ENCODE measurements at places on chromosomes 3 and 15.

GRCh38 chr15:100311154-100311625 is 30.6 kb downstream of the ADAMTS17 start:
- DNase-seq: no peak

- no peak for DNase-seq
Measured at GRCh38 chr15:94403331-94403730, 172.0 kb downstream of the MCTP2 start.

DNA sequence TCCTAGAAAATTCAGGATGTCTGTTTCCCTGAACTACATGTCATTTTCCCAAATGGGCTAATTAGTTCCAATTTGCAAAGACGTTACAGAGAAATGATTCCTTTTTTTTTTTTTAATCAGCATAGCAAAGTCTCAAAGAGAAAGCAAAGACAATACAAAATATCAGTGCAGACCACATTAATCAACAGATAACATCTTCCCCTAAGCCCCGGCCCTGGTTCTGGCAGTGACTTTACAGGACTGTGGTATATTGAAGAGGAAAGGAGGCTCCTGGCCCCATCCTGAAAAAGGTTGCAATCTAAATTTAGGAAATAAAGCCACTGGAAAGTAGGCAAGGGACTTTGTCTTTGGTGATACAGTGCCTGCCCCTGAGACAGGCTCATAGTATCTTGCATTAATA is 836.5 kb downstream of the NTRK3 start:
- DNase-seq: no peak

DNA sequence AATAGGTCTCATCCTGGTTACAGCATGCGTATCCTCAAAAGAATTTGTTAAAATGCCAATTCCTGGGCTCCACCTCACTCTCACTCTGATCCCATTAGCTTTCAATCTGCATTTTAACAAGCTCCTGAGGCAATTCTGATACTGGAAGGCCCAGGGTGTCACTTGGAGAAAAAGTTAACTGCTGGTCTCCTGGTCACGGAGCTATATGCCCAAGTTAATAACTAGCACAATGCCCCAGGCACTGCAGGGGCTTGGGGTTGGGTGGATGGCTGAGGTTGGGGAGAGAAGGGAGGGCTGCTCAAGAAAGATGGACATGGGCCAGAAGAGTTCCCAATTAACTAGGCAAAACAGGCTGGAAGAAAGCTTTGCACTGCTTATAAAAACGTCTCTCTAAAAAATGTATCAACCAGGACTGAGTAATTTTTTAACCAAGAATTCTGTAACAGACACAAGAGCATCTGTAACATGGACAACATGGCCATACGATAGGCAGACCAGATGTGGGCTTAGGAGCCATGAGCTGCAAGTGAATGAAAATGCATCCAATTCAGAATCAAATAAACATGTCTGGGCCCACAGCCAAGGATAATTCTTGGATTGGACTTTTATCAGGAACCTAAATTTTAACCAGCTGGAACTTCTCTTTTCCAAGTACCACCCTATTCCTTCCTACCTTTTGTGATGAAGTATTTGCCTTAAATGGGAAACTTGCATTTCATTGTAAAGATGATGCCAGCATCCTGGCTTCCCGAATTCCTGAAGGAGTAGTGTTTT is 4.2 kb downstream of the IL17RD start:
- DNase-seq: no peak

DNA sequence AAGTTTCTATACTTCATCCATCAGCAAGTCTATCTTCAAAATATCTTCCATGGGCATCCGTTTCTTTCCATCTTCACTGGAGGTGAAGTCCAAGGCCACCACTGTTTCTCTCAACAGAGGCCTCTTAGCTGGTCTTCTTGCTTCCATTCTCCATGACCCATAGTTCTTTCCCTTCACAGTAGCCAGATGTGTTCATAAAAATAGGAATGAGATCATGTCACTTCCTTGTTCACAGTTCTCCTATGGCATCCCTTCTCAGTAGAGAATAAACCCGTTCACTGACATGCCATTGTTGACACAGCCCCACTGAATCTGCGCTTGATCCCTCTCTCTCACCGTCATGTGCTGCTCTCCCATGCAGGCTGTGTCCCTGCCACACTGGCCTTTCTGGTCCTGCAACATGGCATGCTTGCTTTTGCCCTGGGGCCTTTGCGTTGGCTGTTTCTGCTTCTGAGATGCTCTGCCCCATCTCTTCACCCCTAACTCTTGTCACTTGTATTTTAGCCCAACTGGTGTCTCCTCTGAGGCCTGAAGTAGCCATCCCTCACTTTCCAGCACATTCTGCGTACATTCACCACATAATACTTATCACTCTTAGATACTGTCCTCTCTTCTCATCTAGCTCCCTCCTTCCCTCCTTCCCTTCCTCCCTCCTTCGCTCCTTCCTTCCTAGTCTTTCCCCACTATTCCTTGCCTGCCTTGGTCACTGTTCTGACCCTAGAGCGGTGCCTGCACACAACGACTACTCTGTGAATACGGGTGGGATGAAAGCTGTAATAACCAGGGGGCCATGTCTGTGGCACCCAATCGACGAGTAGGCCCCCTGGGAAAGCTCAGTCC is 42.0 kb downstream of the STARD5 start:
- DNase-seq: no peak

GRCh38 chr3:176765382-176765900 is 431.8 kb downstream of the TBL1XR1 start:
- DNase-seq: no peak

- DNase-seq: no peak
Measured at GRCh38 chr3:183854318-183855035, 29.1 kb upstream of the MAP6D1 start.

DNA sequence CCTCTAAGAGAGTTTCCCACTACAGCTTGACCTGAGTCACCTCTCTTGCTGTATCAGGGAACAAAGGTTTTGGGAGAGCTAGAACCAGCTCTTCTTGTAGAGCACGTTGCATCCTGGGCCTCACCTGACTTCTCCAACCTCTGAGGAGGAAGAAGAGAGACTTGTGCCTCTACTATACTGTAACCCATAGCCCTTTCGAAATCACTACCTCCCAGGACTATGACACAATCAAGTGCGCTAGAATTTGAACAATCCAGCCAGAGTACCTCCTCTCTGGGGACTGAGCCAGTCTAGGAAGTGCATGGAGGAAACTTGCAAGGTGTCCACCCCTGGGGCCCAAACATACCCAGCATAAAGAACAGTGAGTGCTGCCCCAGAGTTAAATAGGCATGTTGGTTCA is 192.8 kb upstream of the BHLHE40 start:
- DNase-seq: no peak

- DNase-seq: no peak
Measured at GRCh38 chr3:124156866-124157712, 165.2 kb upstream of the ROPN1 start.

DNA sequence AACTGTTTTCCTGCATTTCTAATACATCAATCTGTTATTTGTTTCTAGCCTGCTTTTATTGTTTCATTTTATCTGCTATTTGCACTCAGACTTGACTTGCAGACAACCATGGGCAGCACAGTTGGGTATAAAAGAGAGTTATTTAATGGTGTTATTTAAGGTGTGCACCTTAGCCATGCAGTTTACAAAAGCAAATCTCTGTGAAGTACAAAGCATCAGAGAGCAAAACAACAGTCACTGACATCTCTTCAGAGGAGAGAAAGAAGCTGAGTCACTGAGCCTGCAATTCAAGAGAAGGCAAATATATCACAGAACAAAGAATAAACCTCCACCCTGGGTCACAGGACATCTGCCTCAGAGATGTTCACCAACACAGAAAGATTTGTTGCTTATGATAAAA is 255.9 kb upstream of the ICE2 start:
- DNase-seq: no peak

- no peak for DNase-seq
Measured at GRCh38 chr3:172319595-172319994, 128.7 kb downstream of the GHSR start.

DNA sequence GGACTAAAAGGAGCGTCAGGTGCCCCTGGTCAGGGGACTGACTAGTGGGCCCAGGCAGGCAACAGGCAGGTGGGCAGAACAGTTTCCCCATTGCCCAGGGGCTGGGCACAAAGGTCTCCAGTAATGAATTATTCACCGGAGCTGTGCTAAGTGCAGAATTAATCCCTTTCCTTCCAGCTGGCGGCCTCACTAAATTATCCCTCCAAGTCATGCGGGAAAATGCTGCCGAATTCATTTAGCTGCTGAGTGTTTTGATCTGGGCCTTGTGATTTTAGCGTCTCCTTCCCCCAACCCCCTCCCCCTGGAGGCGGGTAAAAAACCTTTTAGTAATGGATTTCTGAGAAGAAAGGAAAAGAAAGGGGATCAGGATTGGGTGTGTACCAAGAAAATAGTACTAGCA is 47.2 kb downstream of the CCDC33 start:
- no peak for DNase-seq

GRCh38 chr3:46367811-46368210 is 2.9 kb upstream of the CCR5 start:
- DNase-seq: no peak

GRCh38 chr3:139396707-139397106 is 7.3 kb upstream of the COPB2 start:
- no peak for DNase-seq

- DNase-seq: no peak
Measured at GRCh38 chr3:123876858-123877257, 7.3 kb downstream of the MYLK start.

DNA sequence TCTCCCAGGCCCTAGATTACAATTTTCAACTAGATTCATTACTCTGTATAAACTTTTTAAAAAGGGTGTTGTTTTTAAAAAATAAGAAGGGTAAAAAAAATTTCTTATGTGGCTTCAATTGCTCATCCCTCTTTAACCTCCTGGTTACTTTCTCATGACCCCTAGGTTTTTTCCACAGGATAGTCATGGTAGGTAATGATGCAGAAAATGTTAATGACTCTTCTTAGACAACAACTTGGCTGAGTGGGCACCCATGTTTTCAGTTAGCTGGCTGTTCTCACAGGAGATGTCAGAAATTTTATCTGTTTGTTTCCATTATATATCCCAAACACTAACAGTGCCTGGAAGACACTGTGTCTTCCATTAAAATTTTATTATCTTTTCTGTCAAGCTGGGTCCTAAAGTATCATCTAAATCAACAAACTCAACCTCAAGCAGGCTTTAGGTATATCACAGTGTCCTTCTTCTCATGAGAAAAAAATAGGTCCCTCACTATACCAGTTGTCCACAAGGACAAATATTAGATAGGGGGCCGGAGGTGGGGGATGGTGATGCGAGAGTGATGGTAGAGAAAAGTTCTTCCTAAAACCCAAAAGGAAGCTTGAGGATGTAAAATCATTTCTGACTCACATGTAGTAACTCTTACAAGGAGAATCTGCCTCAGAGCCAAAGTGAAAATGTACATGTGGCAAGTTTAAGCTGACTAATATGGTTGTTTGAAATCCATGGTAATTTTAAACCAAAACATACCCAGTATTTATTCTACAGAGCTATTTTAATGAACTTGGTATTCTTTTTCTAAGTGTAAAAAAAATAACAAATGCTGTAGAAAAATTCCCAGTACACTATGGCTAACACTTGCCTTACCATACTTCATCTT is 43.3 kb downstream of the PLOD2 start:
- DNase-seq: no peak

- DNase-seq: no peak
Measured at GRCh38 chr3:73024836-73025235, 28.2 kb downstream of the PPP4R2 start.

GRCh38 chr3:24937228-24937627 is 442.6 kb upstream of the THRB start:
- no peak for DNase-seq

DNA sequence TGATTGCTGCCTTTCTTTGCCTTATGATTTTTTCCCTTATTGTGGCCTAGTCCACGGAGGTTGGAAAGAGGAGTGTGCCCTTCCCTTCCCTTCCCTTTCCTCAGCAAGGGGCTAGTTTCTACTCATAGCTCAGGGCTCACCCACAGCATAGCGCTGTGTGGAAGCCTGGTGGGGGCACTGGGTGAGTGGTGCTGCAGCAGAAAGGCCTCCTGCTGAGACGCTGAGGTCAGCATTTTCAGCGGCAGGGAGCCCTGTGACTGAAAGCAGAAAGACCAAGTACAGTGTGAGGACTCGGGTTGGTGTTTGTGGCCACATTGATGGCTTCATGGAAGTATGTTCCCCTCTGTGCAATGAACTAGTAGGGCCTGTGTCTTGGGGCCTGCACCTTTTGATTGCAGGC is 21.9 kb downstream of the CACNA1D start:
- DNase-seq: no peak

GRCh38 chr3:56825567-56826438 is 24.1 kb upstream of the ARHGEF3 start:
- no peak for DNase-seq

- no peak for DNase-seq
Measured at GRCh38 chr3:127691489-127691888, 18.7 kb downstream of the ABTB1 start.

- DNase-seq: no peak
Measured at GRCh38 chr15:28886431-28887338, 911 bp downstream of the APBA2 start.

DNA sequence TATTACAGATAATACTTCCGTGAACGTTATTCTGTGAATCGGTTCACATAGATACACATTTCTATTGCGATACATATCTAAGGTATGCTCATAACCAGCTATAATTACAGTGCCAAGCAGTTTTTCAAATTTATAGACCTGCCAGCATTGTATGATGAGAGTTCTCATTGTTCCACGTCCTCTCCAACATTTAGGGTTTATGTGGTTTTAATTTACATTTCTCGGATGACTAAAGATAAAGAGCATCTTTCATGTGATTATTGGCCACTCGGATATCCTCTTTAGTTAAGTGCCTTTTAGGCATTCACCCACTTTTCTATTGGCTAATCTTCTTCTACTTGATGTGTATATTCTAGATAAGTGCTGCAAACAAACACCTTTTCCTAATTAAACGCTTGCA is 134.7 kb upstream of the CCDC54 start:
- DNase-seq: no peak

DNA sequence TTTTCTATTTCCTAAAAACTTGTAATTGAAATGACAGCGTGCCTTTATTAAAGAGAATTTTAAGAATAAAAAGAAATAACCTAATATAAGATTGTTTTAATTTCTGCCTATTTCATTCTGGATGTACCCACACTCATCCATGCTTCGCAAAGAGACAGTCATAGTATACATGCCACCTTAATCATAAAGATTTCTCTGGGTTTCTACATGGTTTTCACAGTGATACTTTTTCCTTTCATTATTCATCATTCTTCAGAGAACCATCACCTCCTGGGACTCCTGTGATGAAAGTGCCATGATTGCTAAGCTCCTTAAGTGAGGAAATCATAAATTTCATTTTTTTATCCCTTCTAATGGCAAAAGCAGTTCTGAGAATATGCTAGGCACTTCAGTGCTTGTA is 4.3 kb upstream of the CCR8 start:
- DNase-seq: no peak

- no peak for DNase-seq
Measured at GRCh38 chr15:93250209-93250608, 161.2 kb upstream of the RGMA start.

GRCh38 chr3:51591231-51591630 is 52.7 kb downstream of the RAD54L2 start:
- no peak for DNase-seq

DNA sequence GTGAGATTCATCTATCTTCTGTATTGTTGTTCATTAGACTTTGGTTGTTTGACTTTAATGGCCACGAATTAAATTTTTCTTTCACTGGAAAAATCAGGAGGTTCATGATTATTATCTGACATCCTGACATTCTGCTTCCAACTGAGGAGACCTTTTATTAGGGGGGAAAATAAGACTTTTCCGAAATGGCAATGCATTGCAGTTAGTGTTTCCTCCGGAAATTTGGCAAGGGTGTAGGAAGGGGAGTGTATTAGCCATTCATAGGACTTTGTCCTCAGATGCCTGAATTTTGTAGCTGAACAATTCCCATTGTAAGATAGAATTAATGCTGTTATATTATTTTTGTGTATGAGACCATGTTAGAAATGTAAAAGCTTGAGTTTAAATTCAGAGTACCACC is 450.6 kb upstream of the TGFBR2 start:
- no peak for DNase-seq
